ENCODE measurements at places on chromosomes 2 and 18.

GRCh38 chr2:200795028-200795440 is 16.7 kb upstream of the BZW1 start:
- no peak for DNase-seq

GRCh38 chr2:208093128-208093527 is 31.2 kb downstream of the CRYGD start:
- no peak for DNase-seq

DNA sequence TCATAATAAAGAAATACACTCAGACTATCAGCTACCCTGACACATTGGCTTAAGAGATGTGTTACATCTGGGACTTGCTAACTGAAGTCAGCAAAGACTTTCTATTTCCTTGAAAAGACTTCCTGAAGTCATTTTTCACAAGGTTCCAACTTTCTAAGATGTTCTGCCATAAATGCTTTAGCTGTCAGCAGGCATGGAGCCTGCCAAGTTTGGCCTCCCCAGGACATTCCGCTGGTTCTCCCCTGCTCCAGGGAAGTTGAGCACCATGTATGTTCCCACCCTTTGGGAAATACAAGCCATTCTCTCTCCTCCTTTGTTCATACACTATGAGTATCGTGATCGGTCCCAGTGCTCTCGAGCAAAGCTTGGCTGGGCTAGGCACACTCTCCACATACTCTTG is 202.7 kb upstream of the CCDC68 start:
- DNase-seq: no peak

DNA sequence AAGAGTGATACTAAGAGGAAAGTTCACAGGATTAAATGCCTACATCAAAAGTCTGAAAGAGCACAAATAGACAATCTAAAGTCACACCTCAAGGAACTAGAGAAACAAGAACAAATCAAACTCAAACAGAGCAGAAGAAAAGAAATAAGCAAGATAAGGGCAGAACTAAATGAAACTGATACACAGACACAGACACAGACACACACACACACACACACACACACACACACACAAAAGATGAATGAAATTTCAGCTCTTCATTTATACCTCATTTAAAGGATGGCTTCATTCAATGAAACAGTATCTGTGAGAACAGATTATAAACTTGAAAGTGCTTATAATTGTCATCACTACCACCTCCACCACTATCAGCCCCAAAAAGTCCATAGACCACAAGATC is 428.9 kb downstream of the MBD2 start:
- no peak for DNase-seq

DNA sequence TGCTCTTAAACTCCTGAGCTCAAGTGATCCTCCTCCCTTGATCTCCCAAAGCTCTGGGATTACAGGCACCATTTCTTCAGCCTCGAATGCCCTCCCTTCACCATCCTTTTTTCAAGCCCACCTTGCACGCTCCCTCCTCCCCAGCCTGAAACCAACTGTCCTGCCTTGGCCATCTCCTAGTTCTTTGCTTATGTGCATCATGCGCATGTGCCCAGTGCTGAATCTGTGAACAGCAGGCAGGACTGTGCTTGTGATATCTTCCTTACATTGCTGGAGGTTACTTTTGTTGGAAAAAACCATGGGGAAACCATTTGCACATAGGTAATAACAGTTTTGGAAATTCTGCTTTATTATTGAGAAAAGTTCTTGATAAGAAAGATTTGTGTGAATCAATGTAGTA is 30.2 kb upstream of the CETN1 start:
- no peak for DNase-seq

DNA sequence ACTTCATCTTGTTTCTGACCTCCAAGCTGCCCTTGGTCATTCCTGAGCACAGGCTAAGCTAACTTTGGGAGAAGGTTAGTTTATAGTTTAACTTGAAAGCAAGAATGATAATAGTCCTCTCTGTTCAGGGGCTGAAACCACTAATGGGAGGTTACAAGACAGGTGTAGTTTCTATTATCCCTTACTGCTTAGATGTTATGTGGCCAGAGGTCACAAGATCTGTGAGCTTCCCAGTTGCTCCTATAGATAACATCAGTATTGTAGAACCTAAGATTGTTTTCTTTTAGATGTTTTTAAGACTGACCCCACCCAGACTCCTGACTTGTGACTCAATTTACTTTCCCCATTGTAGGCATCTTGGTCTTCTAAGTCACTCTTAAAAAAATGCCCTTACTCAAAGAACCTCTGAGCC is 94.8 kb upstream of the LPIN2 start:
- DNase-seq: no peak

DNA sequence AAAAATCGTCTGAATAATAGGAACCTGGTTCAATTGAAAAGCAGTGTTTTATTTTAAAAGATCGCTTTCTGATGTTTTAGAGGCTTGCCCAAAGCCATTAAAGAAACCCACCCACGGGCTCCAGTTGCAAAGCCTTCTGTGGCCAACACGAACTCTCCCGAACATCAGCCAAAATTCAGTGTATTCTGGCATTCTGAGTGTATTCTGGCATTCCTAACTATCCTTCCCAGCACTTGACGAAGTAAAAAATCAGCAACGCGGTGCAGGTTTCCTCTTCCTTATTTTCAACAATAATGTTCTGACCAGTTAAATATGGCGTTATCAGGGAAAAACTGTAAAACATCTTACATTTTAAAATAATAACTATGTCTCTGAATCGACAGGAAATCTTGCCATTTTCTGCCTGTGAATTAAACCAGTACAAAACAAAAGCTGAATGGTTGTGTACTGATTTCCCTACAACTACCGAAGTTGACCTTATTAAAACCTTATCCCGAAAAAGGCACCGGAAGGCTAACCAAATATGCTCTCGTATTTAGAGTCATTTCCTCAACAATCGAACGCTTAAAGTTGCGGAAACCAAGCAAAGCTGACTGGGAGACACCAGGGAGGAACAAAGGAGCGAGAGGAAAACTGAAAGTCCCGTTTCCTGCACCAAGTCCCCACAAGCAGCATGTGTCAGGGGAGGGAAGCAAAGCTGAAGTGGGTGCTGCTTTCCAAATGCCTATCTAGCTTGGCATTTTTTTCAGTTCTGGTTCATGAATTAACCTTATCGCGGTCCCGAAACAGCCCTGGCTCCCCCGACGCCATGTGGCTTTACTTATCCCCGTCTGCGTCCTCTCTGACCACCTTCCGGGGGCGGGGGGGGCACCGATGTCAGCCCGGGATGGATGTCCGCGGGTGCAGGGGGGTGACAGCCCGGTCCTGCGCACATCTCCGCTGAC is 44.3 kb downstream of the ZNF516 start:
- peak; percentile 28 for DNase-seq

DNA sequence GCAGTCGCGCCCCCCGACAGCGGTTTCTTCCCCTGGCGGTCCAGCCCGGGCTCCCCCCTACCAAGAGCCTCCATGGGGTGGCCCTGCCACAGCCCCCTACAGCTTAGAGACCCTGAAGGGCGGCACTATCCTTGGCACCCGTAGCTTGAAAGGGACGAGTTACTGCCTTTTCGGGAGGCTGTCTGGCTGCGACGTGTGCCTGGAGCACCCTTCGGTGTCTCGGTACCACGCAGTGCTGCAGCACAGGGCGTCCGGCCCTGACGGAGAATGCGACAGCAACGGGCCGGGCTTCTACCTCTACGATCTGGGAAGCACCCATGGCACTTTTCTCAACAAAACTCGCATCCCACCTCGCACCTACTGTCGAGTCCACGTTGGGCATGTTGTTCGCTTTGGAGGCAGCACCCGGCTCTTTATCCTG is 475 bp downstream of the SLC4A1AP start:
- DNase-seq: no peak

DNA sequence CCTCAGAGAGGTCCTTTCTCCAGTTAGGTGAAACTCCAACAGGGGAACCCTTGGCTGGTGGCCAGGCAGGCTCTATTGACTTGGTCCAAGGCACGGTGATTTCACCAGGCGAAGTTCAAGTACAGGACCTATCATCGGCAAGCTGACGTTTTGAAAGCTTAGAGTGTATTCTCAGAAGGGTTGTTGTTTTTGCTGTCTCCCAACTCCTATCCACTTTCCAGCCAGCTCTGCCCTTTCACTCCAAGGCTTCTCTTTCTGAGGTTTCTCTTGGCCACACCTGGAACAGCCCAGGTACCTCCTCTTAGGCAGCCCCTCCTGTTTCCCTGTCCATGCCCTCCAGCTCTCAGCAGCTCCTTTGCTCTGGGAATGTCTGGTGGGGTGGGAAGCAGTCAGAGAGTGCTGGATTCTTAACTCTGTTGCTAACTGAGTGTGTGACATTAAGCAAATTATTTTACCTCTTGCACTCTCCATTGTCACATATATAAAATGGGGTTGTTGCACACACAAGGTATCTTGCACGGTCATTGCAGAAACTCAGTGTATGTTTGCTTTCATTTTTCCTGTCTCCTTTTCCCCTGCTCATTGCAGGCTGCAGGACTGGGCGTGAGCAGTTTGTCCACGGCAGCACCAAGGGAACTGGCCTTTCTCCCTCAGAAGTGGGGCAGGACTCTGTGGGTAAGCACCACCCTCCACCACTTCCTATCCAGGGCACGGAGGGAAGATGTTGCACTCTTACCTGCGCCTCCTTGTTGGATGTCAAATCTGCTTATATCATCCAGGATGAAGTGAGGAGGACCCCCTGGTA is 30.2 kb downstream of the CAPN13 start:
- DNase-seq: no peak

GRCh38 chr2:37586663-37587317 is 84.7 kb downstream of the CDC42EP3 start:
- no peak for DNase-seq

DNA sequence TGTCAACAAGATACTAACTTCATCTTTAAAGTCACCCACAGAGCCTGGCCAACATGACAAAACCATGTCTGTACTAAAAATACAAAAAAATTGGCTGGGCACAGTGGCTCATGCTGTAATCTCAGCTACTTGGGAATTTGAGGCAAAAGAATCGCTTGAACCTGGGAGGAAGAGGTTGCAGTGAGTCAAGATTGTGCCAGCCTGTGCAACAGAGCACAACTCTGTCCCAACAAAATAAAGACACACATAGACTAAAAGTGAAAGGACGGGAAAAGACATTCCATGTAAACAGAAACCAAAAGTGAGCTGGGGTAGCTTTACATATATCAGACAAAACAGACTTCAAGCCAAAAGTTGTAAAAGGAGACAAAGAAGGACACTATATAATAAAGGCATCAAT is 34.8 kb downstream of the USP34 start:
- no peak for DNase-seq

DNA sequence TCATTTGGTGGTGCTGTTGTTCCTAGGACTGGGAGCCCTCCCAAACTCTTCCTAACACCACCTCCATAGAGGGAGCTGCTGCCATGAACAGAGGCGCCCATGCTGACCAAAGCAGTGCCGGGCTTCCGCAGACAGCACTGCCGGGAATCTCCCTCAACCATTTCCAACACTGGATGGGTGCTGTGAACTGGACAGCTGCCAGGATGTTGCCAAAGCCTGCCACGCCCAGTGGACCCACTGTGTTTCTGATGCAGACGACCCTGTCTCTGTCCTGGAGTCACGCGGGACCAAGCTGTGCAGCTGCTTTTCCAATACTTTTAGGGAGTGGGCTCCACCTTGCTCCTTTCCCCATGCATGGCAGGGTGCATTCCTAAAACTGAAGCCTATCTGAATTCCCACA is 16.9 kb upstream of the GNAL start:
- DNase-seq: no peak

GRCh38 chr2:3102922-3103569 is 274.6 kb downstream of the EIPR1 start:
- no peak for DNase-seq

Measured in stimulated activated naive CD8-positive, alpha-beta T cell treated with anti-CD3 and anti-CD28 coated beads, Interleukin-15, amount 100 ng/mL, for 72 hours (primary cell).